Mammary epithelial cell (primary cell): ENCODE measurements at places on chromosomes 16 and 17.

- DNase-seq: no peak
Measured at GRCh38 chr17:33124871-33125551, 133.4 kb downstream of the SPACA3 start.

- no peak for DNase-seq
Measured at GRCh38 chr16:50124769-50125168, 28.3 kb upstream of the TENT4B start.

- DNase-seq: peak; percentile 96
Measured at GRCh38 chr17:66508896-66509844, 206.8 kb downstream of the PRKCA start.

- peak; percentile 66 for DNase-seq
Measured at GRCh38 chr17:47889734-47890529, 6.1 kb upstream of the SP2 start.

DNA sequence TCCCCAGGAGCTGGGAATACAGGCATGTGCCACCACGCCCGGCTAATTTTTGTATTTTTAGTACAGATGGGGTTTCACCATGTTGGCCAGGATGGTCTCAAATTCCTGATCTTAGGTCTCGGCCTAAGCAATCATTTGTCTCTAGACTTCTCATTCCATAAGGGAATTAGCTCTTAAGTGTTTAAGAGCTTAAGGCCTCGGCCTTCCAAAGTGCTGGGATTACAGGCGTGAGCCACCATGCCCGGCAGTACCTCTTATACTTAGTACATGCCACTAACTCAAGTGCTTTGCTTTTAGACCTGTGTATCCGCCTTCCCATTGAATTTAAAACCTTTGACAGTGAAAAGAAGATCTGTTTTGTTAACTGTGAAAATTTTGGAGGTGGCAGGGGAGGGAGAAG is 16.6 kb upstream of the IL21R start:
- DNase-seq: no peak

GRCh38 chr17:21382560-21383495 is 6.7 kb downstream of the KCNJ12 start:
- no peak for DNase-seq

DNA sequence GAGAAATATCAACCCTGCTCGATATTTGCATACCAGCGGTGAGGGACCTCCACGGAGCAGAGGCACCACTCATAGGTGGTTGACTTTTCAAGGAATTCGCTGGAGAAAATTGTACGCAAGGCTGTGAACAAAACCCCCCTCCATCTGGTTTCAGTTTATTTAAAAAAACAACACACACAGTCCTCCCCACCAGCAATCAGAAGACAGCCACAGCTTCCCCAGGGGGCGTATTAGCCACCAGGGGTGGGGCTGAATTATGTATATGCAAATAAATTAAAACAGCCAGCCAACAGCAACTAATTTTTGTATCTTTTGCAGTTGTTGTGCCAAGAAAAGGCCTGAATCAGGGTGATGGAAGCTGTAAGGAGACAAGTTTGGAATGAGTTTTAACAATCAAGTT is 5.9 kb upstream of the HSD11B2 start:
- DNase-seq: no peak

DNA sequence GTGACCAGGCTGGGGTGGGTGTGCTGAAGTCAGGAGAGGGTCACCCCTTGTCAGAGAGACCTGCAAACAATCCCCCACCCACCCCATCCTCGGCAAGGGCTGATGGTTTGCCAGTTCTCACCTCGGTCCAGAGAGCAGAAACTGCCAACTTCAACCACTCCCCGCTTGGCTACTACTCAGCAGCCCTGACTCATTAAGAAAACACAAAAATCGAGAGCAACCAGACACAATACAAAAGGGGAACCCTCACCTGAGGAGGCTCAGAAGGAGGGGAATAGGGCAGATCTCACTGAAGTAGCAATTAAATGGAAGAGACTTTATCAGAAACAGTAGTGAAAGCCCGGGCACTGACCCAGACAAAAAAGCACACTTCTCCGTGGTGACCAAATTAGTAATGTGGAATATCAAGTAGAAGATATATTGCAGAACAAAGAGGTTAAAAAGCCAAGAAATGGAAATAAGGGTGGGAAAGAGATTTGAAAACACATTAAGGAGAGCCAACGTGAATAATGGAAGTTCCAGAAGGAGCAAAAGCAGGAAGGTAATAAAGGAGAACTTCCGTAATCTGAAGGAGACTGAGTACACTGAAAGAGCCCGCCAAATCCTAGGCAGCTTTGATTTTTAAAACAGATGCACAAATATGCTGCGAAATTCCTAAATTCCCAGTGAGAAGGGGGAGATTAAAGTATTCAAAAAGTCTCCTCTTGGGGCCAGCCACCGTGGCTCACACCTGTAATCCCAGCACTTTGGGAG is 23.6 kb downstream of the CENPV start:
- DNase-seq: peak; percentile 85

DNA sequence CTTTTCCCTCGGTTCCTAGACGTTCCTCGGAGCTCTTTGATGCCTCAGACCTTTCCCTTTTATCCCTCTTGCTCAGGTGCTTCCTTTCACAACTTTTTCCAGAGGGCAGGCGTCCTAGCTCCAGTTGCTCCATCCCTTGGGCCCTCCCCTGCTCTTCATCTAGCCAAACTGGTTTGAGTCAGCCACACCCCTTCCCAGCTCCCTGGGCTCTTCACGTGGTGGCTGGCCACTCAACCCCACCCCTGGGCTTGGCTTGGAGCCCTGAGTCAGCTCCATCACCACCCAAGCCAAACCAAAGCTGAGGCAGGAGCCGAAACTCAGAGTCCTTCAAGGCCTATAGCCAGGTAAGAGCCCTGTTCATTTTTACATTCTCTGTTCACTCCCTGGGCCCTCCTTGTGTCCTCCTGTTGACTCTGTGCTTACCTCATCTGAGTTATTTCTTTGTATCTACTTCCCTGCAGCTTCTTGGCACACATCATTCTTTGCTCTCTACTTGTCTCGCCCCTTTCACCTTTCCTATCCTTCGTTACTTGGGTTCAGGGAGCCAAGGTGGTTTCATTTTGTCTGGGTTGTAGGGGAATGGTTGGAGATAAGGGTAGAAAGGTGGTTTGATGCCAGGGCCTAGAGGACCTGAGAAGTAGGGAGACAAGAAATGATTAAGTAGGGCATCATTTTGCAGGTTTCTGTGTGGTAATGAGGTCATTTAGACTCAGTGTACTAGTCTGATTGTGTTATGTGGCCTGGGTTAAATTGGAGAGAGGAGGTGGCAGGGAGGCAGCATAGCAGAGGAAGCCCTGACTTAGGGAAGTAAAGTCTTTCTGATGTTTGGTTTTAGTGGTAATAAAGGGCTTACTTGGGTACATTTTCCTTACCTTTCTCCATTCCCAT is 7.6 kb upstream of the PHKG2 start:
- peak; percentile 98 for DNase-seq

GRCh38 chr17:19800571-19800970 is 52.5 kb upstream of the ALDH3A1 start:
- DNase-seq: no peak

DNA sequence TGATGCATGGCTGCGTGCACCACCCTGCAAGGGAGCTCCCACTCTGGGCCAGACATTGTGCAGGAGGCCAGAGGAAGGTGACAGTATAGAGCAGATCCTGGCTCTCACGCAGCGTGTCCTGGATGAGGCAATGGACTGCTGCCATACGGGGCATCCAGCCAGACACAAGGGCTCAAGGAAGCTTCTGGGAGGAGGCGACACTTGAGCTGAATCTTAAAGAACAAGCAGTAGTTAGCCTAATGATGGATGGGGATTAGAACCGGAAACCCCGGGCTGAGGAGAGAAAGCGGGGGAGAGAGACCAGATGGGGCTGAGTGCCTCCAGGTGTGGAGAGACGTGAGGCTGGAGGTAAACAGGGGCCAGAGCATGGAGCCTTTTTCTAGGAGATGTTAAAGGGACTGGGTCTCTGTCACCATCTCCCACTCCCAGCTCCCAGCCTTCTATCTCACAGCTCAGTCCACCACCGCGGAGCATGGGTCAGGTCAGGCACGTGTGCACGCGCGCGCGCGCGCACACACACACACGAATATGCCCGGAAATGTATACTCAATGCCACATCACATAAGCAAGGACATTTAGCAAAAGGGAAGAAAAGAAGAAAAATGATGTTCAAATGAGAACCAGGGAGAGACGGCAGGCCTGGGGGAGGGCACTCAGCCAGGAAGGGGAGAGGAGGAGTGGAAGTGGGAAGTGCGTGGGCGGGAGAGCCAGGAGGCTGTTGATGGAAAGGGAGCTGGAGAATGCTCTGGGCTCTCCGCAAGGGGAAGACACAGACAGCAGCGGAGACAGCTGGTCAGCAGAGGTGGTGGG is 46.3 kb downstream of the CCDC42 start:
- no peak for DNase-seq

DNA sequence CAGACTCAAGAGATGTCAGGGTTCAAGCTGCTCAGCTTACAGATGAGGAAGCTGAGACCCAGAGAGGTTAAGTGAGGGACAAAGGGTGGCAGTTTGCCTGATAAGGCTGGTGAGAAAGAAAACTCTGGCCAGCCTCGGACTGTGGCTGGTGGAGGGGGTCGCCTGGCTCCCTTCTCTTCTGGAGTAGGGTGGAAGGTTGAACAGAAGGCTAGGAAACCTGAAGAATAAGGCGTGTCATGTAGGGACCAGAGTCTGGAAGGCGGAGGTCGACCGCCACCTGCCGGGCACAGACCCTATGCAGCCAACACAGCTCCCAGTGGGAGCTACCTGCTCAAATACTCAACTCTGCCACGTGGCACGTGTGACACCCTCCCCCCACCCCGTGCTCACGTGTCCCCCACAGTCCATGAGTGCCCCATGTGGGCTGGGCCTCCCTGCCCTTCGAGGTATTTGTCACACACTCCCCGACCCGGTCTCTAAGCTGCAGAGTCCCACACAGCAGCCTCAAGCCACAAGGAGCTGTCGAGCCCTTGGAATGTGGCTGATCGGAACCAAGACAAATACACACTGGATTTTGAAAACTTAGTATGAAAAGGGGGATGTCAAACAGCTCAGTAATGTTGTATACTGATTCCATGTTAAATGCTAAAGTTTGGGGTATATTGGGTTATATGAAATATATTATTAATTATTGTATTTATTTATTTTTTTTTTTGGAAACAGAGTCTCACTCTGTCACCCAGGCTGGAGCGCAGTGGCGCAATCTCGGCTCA is 11.8 kb downstream of the HID1 start:
- DNase-seq: peak; percentile 32
